ENCODE measurements at places on chromosomes 6 and 20.
A peak's percentile ranks its signal among the peaks of the same experiment; 100 is the strongest.

GRCh38 chr6:46781478-46782378 is 11.5 kb upstream of the MEP1A start:
- peak; percentile 56 for DNase-seq

DNA sequence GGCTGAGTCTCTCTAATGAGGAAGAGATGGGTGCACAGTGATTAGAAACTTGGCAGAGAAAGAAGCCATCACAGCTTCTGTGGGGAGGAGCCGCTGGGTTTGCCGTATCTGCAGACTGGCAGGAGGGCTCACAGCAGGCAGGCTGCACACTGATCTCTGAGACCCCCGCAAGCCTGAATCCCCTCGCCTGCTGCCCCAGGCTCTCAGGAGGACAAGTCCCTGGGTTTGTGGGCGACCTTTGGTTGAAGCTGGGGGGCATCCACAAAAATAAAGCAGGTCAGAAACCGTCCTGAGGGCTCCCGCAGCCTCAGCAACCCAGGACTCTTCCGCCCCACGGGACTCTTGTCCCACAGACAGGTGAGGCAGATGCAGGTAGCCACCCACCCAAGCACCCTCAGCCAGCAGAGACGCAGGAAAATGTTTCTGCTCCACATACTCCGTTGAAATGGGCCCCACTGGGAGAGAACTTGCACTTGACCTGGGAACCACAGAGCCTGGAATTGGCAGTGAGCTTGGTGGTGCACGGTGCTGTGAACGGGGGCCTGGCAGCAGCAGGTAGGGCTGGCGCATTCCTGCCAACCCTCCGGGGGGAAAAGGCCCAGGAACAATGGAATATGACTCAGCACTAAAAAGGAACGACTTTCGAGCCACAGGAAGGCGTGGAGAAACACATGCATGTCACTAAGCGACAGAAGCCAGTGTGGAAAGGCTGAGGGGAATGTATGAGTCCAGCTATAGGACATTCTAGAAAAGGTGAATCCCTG is 89.9 kb downstream of the YTHDF1 start:
- no peak for DNase-seq

- DNase-seq: peak; percentile 69
Measured at GRCh38 chr6:108801366-108801765, 46.9 kb upstream of the ARMC2 start.

DNA sequence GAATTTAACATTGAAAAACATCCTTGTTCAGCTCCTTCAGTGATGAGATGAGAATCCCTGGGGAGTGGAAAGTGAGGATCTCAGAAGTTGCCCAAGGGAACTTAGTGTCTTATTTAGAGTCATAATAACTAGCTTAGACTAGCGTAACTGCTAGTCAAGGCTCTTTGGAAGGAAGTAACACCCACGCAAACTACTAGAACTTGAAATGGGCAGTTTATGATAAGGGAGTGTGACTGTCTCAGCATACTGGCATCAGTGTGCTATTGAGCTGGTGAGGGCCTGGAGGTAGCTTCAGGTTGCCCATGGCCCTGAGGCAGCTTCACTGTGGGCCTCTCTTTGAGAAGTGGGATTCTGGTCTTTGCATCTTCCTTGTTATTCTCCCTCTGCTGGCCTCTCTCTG is 40.1 kb downstream of the SLX4IP start:
- peak; percentile 24 for DNase-seq

Measured in MV-4-11 (cell line).